Thymus (tissue), 14 donors: ENCODE measurements at places on chromosomes 6 and 20. TPM values are rescaled to one million over a fixed set of nuclear protein-coding genes. Genes with fewer than 3 reads are reported as not detected.

The ZNF334 gene
- total RNA-seq, result 3.8 TPM

The KIF25 gene
- total RNA-seq, result 0.80 TPM

DNA sequence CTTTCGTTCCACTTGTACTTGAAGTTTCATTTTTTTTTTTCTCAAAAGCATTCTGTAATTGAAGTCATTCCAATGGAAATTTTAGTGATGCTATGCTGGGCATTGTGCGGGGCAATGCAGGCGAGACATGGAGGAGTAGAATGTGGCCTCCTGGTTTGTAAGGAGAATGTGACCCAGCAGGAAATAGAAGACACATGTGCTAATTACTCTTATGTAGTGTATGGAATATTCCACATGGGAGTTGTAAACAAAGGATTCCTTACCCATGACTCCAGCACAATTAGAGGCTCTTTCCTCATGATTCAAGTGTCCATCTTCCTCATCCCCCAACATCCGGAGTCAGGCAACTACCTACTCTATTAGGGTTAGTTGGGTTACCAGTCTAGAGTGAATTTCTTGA is 14.9 kb upstream of the RFPL4B start:
- no peaks in the 10 kb centered on the region for H3K27me3 ChIP-seq
- no peak overlapping the region for H3K4me3 ChIP-seq
- no peak overlapping the region for H3K27ac ChIP-seq
- H3K4me1 ChIP-seq, result no peaks in the 10 kb centered on the region
- no peak for DNase-seq
- H3K36me3 ChIP-seq, result no peaks in the 10 kb centered on the region

GRCh38 chr20:23937303-23938117 is 51.1 kb downstream of the GGTLC1 start:
- no peak overlapping the region for H3K27ac ChIP-seq
- H3K36me3 ChIP-seq, result no peaks in the 10 kb centered on the region
- no peaks in the 10 kb centered on the region for H3K4me1 ChIP-seq
- DNase-seq, result peak; percentile 60
- H3K4me3 ChIP-seq, result no peak overlapping the region
- no peaks in the 10 kb centered on the region for H3K27me3 ChIP-seq

DNA sequence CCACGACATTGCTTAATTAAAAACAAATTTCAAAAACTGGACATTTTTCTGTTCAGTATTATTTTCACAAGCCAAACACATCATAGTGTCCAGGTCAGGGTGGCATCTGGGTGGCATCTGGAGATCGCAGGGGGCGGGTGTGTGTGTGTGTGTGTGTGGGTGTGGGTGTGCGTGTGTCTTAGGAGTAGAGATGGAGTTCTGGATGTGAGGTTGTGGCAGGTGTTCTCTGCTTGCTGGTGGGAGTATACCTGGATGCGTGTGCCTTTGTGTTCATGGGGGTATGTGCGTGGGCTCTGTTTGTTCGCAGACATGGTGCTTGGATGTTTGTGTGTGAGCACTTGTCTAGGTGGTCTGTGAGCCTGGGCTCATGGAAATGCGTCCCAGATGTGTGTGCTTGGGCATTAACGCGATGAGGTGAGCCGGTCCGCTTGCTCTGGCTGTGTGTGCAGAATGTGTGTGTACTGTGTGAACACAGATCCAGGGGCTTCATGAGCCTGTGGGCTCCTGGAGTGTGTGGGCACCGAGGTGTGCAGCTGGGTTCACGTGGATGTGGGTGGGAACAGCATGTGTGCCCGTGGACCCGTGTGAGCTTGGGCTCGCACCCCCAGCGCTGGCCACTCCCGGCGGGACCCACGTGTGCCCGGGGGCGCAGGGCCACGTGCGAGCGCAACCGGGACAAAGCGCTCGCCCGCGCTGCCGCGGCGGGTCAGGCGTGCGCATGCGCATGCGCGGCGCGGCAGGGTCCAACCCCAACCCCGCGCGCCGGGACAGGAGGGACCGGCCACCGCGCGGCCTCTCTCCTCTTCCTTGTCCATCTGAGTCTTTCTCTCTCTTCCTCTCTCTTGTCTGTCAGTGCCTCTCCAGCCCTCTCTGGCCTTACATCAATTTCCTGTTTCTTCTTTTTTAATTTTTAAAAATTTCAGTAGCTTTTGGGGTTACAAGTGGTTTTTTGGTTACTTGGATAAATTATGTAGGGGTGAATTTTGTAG is 60.4 kb downstream of the SRC start:
- H3K27ac ChIP-seq, result no peak overlapping the region
- no peaks in the 10 kb centered on the region for H3K27me3 ChIP-seq
- DNase-seq, result no peak
- H3K36me3 ChIP-seq, result peaks cover 12% of the 10 kb centered on the region
- peaks cover 15% of the 10 kb centered on the region for H3K4me1 ChIP-seq

DNA sequence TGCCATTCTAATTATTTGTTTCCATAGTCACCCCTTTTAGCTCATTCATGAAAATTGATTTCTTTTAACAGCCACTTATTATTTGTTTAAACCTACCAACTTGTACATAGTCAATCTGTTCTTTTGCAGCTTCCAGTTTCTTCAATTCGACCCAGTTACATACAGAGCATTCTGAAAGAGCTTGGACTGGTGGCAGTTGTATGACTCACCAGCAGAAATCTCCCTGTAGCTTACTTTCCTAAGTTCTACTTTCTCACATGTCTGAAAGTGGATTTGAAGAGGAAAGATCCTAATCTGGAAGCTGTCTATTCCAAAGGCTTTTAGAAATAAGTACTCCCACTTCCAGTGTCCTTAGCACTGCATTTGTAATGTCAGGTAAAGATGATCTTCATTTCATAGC is 447.9 kb downstream of the HTR1B start:
- no peaks in the 10 kb centered on the region for H3K36me3 ChIP-seq
- no peaks in the 10 kb centered on the region for H3K27me3 ChIP-seq
- DNase-seq, result no peak
- H3K4me1 ChIP-seq, result no peaks in the 10 kb centered on the region
- H3K27ac ChIP-seq, result no peak overlapping the region

DNA sequence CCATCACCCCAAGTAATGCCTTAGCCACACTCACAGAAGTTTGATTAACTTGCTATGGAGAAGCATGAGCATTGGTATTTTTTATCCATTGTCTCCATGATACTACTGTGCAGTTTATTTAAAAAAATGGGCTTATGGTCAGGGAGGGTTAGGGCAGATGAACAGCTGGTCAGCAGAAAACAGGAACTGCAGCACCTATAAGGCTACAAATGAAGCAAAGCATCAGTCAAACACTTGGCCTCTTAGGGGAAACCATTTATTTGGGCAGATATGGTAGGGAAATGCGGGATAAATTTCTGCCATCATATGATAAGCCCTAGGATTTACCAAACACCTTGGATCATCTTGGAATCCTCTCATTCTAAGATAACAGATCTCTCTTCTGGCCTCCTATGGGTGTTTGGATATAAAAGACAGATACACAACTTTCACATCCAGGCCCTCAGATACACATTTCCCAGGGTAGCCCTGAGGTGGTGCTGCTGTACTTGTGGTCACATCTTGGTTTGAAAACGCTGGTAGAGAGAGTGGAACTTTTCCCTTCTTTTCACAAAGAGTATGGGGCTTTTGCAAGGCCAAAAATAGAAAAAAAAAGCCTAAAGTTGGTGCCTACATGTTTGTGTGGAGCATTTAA is 42.8 kb upstream of the AHI1 start:
- no peak for DNase-seq
- no peaks in the 10 kb centered on the region for H3K27me3 ChIP-seq
- no peak overlapping the region for H3K4me3 ChIP-seq
- peaks cover 7% of the 10 kb centered on the region for H3K4me1 ChIP-seq

GRCh38 chr20:22801528-22801927 is 217.2 kb upstream of the FOXA2 start:
- H3K27me3 ChIP-seq, result no peaks in the 10 kb centered on the region
- DNase-seq, result no peak
- no peaks in the 10 kb centered on the region for H3K36me3 ChIP-seq
- no peaks in the 10 kb centered on the region for H3K4me1 ChIP-seq
- no peak overlapping the region for H3K4me3 ChIP-seq
- no peak overlapping the region for H3K27ac ChIP-seq

GRCh38 chr6:25167961-25168360 is 111.2 kb upstream of the CARMIL1 start:
- no peak for DNase-seq
- H3K4me3 ChIP-seq, result no peak overlapping the region
- no peaks in the 10 kb centered on the region for H3K36me3 ChIP-seq

DNA sequence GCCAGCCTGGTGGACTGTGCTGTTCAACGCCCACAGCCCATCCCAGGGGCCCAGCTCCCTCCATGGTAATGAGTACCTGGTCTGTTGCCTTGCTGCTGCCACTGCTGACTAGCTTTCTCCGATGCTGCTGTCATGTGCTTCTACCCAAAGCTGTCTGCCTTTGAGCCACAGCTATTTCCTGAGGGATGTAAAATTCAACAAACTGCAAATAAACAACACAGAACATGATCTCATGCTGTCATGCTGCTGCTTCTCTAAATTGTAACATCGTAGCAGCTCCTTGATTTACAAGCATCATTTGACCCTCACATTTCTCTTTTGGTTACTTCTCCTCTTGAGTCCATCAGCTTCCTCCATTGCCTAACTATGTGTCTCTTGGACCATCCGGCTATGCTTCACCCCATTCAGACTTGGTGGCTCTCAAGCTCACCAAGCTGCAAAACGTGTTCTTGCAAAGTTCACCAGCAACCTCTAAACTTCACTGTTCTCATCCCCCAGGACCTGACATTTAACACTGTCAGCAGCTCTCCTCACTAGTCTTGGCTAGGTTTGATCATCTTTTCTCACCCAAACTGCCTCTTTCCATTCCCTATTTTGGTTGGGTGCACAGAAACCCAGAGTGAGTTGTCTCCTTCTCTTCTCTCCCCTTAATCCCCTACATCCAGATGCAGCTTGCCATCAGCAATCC is 54.6 kb downstream of the FYN start:
- no peak overlapping the region for H3K27ac ChIP-seq
- peaks cover 3% of the 10 kb centered on the region for H3K4me1 ChIP-seq
- no peaks in the 10 kb centered on the region for H3K27me3 ChIP-seq
- H3K4me3 ChIP-seq, result no peak overlapping the region
- peaks cover 6% of the 10 kb centered on the region for H3K36me3 ChIP-seq
- no peak for DNase-seq

The TDP2 gene
- total RNA-seq, result 38.1 TPM

DNA sequence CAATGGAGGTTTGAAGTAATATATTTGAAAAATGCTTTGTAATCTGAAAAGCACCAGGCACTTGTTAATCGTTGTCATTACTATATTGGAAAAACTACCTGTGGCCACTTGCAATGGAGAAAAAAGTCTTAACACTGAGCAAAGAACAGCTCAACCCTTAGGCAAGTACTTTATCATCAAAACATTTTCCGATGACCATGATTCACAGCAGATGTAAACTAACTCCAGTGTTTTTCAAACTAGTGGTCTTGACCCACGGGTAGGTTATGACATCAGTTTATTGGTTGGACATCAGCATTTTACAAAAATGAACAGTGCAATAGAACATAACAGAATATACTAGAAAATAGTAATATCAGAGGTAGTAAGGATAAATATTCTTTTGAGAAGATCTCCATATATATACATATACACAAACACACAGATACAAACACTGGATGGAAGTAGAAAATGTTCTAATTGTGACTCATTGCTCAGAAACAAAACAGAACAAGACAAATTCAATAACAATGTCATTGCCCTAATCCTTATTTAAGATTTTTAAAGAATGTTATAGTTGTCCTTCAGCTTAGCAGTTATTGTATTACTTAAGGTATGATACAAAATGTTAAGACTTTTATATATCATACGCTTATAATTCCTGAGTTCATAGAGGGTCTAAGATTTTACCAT is 123.0 kb downstream of the PLCB1 start:
- H3K27me3 ChIP-seq, result no peaks in the 10 kb centered on the region
- no peaks in the 10 kb centered on the region for H3K36me3 ChIP-seq
- no peaks in the 10 kb centered on the region for H3K4me1 ChIP-seq

- no peak overlapping the region for H3K4me3 ChIP-seq
- H3K27ac ChIP-seq, result no peak overlapping the region
- H3K27me3 ChIP-seq, result no peaks in the 10 kb centered on the region
- no peaks in the 10 kb centered on the region for H3K4me1 ChIP-seq
Measured at GRCh38 chr6:90442366-90442765, 144.5 kb downstream of the MAP3K7 start.

The MSH5 gene
- 8.4 TPM for total RNA-seq

DNA sequence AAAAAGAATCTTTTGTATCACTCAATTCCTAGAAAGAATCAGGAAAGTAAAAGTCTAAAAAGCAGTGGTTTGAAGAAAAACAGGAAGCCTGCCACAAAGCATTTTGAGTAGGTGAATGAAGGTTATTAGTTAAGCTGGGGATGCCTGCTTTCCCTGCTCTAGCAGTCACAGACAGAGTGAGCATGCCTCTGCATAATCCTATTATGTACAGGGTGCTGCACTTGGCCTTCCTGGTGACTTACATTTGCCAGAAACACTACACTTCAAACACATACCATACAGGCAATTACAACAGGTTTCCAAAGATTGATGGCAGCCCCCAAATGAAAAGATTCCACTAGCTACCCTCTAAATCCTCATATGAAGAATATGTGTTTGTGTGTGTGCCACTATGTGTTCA is 130.8 kb downstream of the TPBG start:
- no peaks in the 10 kb centered on the region for H3K36me3 ChIP-seq
- no peak for DNase-seq
- no peak overlapping the region for H3K4me3 ChIP-seq

- no peaks in the 10 kb centered on the region for H3K36me3 ChIP-seq
- no peak overlapping the region for H3K4me3 ChIP-seq
- no peak for DNase-seq
- H3K4me1 ChIP-seq, result no peaks in the 10 kb centered on the region
- no peaks in the 10 kb centered on the region for H3K27me3 ChIP-seq
Measured at GRCh38 chr20:52031206-52031562, 160.4 kb downstream of the ZFP64 start.

- no peaks in the 10 kb centered on the region for H3K27me3 ChIP-seq
- DNase-seq, result no peak
- no peak overlapping the region for H3K4me3 ChIP-seq
- no peaks in the 10 kb centered on the region for H3K36me3 ChIP-seq
- no peaks in the 10 kb centered on the region for H3K4me1 ChIP-seq
Measured at GRCh38 chr20:13174402-13174801, 46.7 kb upstream of the ISM1 start.

GRCh38 chr6:4778086-4778485 is 1.9 kb downstream of the CDYL start:
- peaks cover 10% of the 10 kb centered on the region for H3K27me3 ChIP-seq
- H3K4me1 ChIP-seq, result peaks cover 11% of the 10 kb centered on the region
- H3K27ac ChIP-seq, result no peak overlapping the region
- H3K4me3 ChIP-seq, result no peak overlapping the region

The POM121L2 gene
- not detected for total RNA-seq

- no peaks in the 10 kb centered on the region for H3K36me3 ChIP-seq
- no peak overlapping the region for H3K4me3 ChIP-seq
- H3K4me1 ChIP-seq, result no peaks in the 10 kb centered on the region
Measured at GRCh38 chr20:884983-885952, 30.9 kb downstream of the ANGPT4 start.

The TNFAIP3 gene
- 29.5 TPM for total RNA-seq

GRCh38 chr20:9301129-9302090 is 213.0 kb upstream of the LAMP5 start:
- H3K4me3 ChIP-seq, result no peak overlapping the region
- H3K27ac ChIP-seq, result no peak overlapping the region
- DNase-seq, result no peak
- H3K4me1 ChIP-seq, result no peaks in the 10 kb centered on the region
- H3K36me3 ChIP-seq, result no peaks in the 10 kb centered on the region
- no peaks in the 10 kb centered on the region for H3K27me3 ChIP-seq

- H3K36me3 ChIP-seq, result no peaks in the 10 kb centered on the region
- no peaks in the 10 kb centered on the region for H3K27me3 ChIP-seq
- H3K4me1 ChIP-seq, result peaks cover 3% of the 10 kb centered on the region
Measured at GRCh38 chr20:8401556-8401955, 269.5 kb downstream of the PLCB1 start.

The ZNF341 gene
- 1.6 TPM for total RNA-seq

- H3K27ac ChIP-seq, result no peak overlapping the region
- no peak for DNase-seq
- H3K4me1 ChIP-seq, result no peaks in the 10 kb centered on the region
- H3K36me3 ChIP-seq, result peaks cover 41% of the 10 kb centered on the region
Measured at GRCh38 chr6:135030056-135030473, 24.6 kb downstream of the HBS1L start.

The C20orf141 gene
- not detected for total RNA-seq
